ENCODE measurements at places on chromosomes 1 and 21. TPM values are rescaled to one million over a fixed set of nuclear protein-coding genes. Genes with fewer than 3 reads are reported as not detected.

CD1B gene
- total RNA-seq = not detected

DNA sequence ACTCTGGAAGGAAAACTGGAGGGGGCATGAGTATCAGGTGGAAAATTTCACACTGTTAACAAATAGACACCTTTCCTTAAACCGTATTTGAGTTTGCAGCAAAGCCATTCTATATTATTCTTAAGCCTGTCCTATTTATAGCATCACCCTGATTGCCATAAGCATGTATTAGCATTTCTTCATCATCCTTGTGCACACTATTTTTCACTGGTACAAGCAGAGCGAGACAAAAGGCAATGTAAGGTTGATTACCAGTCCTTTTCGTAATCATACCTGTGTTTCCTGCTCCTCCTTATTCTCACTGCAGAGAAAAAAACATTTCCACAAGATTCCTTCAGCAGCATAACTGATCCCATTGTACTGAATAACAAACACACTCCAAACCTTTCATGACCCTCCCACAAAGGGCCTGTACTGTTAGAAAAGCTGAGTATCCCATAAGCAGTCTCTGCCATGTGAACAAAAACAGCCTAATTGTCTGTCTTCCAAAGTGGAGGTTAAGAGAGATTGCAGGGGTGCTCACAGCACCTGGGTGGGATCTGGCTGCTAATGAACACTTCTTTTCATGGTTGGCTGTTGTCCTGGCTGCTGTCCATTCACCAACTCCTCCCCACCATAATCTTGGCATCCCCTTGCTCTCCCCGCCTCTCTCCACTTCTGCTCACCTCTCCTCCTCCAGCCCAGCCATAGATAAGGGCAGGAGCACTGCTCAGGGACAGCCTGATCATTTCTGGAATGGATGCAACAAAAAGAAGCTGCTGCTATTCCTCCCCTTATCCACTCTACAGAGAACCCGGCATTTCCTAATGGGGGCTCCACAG, 30.4 kb downstream of the VTCN1 start:
- DNase-seq = peak; percentile 14

DNA sequence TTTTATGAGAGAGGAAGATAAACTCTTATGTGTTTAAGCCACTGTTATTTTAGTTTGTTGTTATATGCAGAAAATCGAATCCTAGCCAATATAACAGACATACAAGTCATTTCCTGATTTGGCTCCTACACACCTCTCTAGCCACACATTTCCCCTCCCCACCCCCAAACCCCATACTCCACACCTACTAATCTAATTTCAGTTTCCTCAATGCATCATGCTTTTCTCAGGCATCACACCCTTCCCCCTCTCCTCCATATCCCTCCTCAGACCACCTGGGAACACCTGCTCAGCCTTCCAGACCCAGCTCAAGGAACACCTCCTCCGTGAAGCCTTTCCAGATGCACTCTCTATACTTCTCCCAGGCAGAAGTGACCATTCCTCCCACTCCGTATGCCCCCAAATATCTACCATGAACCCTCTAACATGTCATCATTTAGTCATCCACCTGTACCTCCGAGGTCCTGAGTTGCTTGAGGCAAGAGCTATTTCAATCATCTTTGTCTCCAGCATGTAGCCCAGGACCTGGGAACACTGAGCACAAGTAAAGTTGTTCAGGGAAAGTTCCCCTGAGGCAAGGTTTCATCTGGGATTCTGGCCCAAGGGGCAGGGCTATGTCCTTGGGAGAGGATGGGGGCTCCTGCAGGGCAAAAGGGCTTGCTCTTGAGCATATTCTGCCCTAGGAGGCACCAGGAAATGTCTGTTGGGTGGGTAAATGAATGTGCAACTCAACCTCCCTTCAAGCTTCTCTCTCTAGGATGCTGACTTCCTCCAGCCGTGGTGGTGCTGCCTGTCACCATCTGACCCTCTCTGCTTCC, 126.8 kb downstream of the HIVEP3 start:
- DNase-seq = no peak

DNA sequence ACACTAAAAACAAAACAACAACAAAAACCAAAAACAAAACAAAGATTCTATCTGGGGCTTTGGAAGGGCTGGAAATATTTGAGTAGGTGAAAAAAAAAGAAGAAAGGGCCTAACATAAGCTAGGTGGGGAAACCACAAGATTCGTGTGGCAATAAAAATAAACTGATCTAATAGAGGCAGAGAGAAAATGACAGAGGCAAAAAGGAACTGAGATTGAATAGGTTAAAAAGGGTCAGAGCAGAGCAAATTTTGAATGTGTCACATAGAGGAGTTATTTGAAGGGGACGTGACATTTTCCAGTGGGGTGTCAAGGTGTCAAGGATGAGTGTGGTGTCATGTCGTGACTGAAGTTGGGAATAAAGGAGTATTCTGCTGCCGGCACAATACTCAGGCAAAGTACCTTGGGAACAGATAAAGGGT, 65.2 kb upstream of the RALGPS2 start:
- no peak for DNase-seq

GRCh38 chr1:77966291-77966690, 12.6 kb downstream of the FUBP1 start:
- no peak for DNase-seq

DNA sequence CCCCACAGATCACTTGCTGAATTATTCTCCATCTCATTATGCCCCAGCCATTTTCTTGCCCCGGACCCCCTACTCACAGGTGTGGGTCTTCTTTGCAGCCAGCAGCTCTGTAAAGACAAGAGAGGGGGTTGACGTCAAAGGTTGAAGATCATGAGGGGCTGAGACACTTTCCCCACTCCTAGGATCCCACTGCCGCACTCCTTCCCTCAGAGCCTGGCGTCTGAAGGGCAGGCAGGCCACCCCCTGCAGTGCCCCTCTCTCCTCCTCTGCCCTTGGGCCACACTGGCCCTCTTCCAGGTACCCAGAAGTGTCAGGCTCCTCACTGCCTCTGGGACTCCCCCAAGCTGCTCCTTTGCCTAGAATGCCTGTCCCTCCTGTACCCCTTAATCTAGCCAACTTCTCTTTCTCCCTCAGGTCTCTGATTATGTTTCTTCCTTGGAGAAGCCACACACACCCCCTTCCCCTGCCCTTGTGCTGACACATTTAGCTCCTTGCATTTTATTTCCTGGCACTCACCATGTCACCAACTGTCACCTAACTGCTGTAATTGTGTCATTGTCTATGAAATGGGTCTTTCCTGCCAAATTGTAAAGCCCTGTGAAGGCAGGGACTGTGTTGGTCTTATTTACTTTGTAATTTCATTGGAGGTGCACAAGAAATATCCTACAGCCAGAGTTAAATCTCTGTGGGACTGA, 2.1 kb downstream of the RORC start:
- no peak for DNase-seq

DNA sequence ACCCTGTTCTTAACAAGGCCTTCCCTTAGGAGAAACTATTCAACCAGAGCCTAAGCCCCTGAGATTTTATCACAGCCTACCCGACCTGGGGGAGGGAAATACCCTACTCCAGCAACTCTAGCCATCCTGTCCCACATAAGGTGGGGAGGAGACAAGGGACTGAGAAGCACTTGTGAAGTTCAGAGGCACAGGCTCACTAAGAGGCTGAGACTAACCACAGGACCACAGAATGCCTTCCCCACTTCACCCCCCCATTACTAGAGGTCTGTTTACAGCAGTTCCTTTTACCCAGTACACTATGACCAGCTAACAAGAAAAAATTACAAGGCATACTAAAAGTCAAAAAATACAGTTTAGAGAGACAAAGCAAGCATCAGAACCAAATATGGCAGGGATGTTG, 86.8 kb downstream of the TEX35 start:
- DNase-seq = no peak

DNA sequence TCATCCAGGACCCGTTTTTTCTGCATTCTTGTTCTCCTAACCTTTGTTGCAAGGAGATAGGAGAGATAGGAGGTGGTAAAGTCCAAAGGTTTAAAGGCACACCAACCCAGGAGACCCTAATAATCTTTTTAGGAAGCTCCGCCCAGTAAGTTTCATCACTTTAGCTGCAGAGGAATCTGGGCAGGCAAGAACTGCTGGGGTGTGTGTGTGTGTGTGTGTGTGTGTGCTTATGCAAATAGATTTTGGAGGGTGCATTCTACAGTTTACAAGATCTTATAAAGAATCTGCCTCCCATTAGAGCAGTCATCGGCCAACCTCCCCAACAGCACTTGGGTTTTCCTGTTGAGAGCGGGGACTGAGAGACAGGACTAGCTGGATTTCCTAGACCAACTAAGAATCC, 3.9 kb upstream of the IL10 start:
- DNase-seq = peak; percentile 47

- no peak for DNase-seq
These were observed 127.4 kb upstream of the HMGB4 start for GRCh38 chr1:33736496-33736895.

FABP3 gene
- 10.6 TPM for total RNA-seq

- no peak for DNase-seq
These were observed 7.0 kb upstream of the KCNE1 start for GRCh38 chr21:34519016-34519415.

DNA sequence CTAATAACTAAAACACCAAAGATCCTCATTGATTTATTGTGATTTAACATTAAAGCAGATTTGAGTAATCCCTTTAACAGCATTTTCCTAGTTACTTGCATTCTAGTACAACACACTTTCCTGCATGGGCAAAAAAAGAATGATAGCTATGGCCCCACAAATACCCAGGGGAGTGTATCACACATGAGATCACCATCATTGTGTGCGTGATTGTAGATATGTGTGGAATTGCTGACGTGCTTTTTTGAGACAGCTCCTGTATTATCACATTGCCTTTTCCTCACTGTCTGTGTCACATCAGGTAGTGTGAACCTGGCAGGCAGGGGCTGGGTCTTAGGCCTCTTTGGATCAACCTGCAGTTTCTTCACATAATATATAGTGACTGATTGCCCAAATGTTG, 48.5 kb upstream of the SAMD13 start:
- no peak for DNase-seq

- no peak for DNase-seq
These were observed 364.7 kb downstream of the PTPRU start for GRCh38 chr1:29601021-29601420.

DNA sequence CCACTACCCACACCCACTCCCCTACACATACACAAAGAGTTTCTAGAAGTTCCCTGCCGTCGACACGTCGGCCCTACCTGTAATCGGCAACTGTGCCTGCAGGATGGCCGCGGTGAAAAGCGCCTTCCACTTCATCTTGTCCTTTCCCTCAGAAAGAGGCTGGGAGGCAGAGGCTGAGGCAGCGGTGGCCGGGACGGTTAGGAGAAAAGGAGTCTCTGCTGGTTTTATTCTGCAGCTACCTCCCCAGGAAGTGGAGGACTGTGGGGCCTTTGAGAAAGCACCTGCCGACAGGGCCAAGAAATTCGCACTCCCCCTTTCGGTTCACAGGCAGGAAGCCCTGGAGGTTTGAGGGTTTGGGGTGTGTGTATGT, at the start of gene CD247:
Gene CD247, minus strand, starts transcription at position 199 of the 370 bp plus-strand sequence. Its CDS starts 64 bp downstream, at position 135.
- DNase-seq = peak; percentile 56

DNA sequence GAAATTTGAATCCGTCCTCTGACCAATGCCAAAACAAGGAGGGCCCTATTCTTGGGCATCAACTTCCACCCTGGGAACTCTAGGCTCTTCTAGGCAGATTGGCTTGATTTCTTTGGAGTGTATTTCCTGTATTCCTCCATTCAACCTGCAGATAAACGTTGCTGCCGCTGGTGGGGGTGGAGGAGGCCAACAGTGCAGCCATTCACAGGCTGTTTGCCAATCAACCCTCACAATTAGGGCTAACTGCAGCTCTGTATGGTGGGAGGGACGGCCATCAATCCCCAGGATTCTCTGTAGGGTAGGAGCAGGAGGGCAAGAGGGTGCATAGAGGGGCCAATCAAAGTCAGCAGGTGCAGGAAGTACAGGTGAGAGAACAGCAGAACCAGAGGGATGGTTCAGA, 273.1 kb upstream of the PROX1 start:
- no peak for DNase-seq

FCGR1A gene
- not detected for total RNA-seq

IFNAR2 gene
- total RNA-seq = 11.0 TPM

RSPH1 gene
- total RNA-seq = 0.58 TPM

DNA sequence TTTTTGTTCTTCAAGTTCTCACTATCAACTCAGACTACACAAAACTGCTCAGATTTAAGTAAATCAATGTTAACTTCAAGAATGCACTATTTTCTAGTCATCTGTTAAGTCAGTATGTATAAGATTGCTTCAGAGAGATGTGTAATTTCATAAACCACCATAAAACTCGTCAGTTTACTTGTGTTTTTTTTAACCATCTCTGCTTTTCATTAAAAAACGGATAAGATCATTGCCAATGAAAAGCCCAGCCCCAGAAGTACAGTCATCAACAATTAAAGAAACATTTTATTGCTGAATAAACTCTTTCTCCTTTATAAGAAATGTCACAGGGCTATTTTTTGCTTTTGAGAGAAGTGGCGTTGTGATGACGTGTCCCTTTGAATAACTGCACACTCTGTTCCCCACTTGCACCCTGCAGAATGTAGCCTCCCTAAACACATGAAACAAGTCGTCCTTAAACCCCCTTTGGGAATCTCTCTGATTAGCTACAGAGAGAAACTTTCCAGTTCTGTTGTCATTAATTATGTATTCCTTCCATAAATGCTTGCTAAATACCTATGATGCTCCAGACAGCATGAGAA, 202.7 kb upstream of the FOXD3 start:
- DNase-seq = no peak

GRCh38 chr1:41366455-41367287, 5.4 kb downstream of the FOXO6 start:
- peak; percentile 42 for DNase-seq

- no peak for DNase-seq
These were observed 142.0 kb upstream of the COA6 start for GRCh38 chr1:234231061-234231892.

CFHR5 gene
- not detected for total RNA-seq

GRCh38 chr1:205313563-205314308, 7.8 kb downstream of the NUAK2 start:
- DNase-seq = peak; percentile 78

UBE2U gene
- not detected for total RNA-seq

DNA sequence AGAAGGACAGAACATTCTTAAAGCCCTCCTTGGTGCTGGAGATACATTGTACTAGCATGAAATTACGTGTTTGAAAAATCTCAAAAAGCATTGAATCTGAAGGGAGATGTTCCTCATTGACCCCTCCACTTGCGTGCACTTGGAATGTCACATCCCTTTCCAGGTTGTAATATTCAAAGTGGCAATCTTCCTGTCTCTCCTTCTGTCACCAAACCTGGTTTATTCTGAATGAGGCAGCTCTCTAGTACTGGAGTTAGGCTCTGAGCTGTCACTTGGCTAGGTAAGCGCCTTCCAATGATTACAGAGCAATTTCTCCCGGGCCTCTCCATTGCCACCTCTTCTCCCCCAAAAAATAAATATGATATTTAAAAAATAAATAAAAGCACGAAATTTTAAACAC, 855 bp downstream of the DSCAM start:
- no peak for DNase-seq

Measured in stomach (tissue), 19 donors.